Fibroblast of skin of left quadriceps (primary cell): ENCODE measurements at places on chromosomes 5 and 9.

DNA sequence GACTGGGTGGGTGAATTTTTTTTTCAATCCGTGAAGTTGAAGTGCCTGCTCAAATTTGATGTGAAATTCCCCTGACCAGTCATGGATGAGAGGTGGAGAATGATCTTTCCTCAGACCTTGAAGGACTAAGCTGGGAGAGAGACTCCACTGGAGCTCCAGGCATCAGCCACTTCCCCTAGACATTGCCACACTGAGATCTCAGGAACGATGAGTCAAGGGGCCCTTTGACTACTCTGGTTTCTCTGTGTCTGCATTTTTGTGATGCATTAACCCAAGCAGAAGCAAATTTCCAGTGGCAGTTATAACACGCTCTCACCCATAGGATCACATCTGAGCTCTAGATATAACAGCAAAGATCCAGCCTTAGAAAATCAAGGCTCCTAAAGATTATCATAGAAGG lies 171.2 kb upstream of the KIF2A start:
- DNase-seq, result no peak

GRCh38 chr9:69283003-69283402 lies 42.0 kb upstream of the ENTREP1 start:
- no peak for DNase-seq

GRCh38 chr9:109945573-109945972 lies 165.6 kb downstream of the PALM2AKAP2 start:
- no peak for DNase-seq

DNA sequence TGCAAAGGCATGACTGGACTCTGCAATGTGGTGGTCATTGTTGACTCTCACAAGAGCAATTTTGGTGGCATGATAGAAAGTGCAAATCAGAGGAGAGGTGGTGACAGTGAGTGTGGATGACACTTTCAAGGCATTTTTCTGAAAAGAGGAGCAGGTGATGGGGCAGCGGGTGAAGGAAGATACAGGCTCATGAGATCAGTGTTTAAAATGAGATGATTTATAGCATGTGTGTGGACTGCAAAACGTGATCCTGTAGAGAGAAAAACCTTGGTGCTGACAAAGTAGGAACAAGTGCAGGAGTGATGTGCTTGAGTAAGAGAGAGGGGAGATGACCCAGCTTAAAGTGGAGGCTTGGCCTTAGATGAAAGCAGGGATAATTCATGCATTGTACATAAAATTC lies 171.2 kb upstream of the PPP2R2B start:
- DNase-seq, result no peak

DNA sequence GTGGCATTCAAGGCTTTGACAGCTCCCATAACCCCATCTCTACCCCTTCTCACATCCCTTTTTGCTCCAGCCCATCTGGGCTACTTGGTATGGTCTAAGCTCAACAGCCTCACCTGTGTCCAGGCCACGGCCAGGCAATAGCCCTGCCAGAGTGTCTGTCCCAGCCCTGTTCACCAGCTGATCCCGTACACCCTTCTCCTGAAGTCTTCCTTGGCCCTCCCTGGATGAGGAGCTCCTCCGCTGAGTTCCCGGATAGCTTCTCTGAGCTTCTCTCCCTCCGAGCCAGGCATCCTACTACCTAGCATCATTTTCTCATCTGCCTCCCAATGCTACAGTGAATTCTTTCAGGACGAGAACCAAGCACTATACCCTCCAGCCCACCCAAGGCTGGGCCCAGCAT lies 208.2 kb downstream of the DAB2IP start:
- DNase-seq, result no peak
